ENCODE measurements at places on chromosomes 4 and X.

GRCh38 chr4:2260344-2261109 lies 1.4 kb downstream of the MXD4 start:
- DNase-seq, result no peak

GRCh38 chr4:6058531-6059374 lies 40.5 kb upstream of the C4orf50 start:
- no peak for DNase-seq

DNA sequence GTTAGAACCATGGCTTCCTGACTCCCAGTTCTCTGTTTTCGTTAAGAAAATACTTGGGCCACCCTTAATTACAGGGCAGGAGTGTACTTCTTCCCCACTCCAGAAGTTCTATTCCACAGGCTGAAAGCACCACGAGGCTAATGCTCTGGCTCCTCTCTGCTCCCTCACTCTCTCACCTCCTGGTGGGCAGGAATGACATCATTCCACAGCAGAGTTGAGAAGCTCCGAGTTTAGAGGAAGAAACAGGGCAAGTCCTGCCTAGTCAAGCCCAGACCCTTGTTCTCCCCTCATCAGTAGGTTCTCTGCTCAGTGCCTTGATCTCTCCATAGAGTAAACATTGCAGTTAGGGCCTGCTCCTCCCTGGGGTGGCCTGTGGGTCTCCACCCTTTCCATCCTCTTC lies 343.8 kb upstream of the CLNK start:
- no peak for DNase-seq

DNA sequence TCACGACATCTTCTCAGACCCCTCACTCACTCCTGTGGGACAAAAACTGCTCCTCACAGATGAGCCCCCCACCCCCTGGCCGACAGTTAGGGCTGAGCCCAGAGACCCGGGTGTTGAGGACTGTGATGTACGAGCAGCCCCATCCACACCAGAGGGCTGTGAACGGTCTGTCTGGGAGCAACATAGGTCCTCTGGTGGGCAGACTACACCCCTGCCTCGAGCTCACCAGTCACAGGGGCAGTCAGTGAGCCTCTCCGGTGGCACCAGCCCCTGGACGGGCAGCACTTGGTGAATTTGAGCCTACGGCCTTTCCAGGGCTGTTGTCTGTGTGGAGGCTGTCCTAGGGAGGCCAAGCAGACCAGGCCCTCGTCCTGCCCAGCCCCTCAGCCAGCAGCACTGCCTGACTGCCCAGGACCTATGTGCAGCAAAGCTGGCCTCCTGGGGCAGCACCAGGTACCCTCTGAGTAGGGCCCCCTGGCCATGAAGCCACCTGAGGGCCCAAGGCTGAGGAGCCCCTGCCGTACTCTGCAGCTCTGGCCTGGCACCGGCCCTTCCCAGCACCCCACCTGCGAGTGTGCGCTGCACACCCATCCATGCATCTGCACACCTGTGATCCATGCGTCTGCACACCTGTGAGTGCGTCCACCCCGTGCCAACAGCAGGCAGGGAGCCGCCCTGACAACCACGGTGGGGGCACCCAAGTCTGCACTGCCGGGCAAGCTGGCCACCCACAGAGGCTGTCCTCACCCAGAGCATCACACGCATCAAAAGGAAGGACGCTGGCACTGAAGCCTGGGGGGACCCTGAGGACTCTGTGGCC lies 111.6 kb upstream of the NKX1-1 start:
- DNase-seq, result no peak

DNA sequence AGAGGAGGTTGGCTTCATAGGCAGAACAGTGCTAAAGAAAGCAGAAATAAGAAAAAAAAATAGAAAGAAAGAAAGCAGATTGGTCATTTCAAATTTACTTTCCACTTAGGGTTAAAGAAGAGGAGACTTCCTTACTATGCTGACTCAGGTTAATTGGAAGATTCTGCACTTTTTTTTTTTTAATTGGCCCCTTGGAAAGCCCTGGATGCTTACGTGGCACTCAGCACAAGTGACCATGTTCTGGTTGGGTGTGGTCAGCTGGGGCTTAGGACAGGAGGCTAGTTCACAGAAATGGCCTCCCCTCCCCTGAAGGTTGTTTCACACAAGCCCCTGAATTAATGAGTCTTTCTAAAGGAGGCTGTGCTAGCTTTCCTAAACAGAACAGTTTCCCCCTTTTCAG lies 14.5 kb downstream of the MAGEA9B start:
- DNase-seq, result no peak

DNA sequence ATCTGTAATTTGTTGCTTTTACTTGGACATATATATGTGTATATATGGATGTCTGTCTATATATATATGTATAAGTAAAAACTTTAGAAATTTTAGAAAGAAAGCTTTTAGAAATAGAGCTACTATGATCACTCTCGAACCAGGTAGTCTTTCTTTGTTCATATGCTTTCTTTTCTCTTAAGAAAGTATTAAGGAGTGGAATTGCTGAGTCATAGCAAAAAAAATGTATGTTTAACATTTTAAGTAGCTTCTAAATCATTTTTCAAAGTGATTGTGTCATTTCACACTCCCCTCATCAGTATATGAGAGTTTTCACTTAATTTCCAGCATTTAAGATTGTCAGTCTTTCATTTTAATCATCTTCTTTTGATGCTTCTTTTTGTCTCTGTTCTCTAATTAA lies 447.9 kb upstream of the TECRL start:
- DNase-seq, result no peak

DNA sequence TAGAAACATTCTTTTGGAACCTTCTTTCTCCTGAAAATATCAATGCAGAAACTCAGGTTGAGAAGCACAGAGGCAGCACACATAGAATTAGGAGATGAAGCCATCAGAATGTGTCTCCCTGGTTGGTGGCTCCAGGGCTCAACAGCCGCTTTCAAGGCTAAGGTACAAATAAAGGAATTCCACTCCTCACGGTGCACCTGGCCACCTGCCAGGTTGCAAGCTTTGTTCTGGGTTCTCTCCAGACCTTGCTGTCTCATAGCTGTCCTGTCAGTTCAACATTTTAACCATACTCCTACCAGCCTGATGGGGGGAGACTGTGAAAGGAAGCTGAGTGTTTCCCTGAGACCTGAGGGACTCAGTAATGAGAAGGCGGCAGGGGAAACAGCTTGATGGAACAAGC lies 96.3 kb upstream of the HPF1 start:
- DNase-seq, result no peak

- DNase-seq, result peak; percentile 56
These were observed 88.8 kb downstream of the BCOR start for GRCh38 chrX:40008791-40009461.

DNA sequence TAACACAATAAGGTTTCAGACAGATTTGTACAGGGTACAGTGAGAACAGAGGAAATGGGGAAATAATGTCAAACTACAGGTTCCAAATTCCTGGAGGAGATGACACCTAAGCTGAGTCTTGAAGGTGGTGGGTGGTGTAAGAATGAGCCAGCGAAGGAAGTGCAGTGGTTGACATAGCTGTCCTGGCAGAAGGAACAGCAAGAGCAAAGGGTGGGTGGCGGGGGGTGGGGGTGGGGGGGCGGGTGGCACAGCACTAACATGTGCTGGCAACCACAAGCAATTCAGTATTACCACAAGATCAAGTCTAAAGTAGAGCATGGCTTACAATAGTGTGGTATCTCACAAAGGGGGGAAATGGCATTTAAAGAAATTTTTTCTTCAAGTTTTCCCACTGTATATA lies 13.1 kb upstream of the G3BP2 start:
- DNase-seq, result no peak

DNA sequence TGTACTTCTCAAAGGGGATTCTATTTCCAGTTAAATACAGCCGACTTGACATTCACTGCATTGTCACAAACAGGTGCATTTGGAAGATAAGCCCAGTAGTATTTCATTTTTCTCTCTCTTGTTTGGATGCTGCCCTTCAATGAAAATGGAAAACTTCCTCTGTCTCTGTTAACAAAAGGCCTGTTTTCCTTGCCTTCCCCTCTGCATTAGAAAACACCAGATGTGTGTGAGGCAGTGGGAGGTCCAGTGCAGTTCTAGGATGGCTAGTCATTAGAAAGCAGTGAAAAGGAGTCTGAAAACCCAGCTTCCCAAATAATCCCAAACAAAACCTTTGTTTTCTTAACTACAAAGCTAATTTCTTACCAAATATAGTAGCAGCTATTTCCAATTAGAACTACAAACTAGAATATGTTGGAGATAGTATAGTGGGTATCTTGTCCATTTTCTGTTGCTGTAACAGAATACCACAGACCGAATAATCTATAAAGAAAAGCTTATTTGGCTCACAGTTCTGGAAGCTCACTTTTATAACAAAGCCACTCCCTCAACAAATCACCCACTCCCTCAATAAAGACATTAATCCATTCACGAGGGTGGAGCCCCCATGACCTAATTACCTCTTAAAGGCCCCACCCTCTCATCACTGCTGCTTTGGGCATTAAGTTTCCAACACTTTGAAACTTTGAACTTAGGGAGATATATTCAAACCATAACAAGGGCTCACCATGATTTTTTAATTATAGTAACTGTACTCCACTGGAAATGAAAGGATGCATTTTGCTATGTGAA lies 452.1 kb upstream of the RPS6KA3 start:
- no peak for DNase-seq

- no peak for DNase-seq
These were observed 168.8 kb downstream of the RELL1 start for GRCh38 chr4:37517326-37517725.

DNA sequence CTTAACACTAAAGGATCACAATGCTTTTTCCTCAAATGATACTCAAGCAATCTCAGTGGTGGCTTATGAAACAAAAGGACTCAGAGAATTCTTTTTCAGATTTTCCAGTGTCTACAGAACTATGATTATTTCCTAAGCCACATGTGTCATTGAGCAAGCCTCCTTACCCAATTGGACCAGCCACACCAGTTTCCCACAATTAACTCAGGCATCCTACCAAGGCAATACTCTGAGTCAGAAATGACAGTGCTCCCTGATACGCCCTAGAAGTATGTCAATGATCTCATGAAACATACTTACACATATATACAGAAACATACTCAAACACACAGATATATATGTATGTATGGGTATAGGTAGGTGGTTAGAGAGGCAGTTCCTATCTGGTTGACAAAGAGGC lies 4.8 kb downstream of the ADAMTS3 start:
- no peak for DNase-seq

GRCh38 chr4:105989485-105990242 lies 94.4 kb downstream of the NPNT start:
- no peak for DNase-seq

DNA sequence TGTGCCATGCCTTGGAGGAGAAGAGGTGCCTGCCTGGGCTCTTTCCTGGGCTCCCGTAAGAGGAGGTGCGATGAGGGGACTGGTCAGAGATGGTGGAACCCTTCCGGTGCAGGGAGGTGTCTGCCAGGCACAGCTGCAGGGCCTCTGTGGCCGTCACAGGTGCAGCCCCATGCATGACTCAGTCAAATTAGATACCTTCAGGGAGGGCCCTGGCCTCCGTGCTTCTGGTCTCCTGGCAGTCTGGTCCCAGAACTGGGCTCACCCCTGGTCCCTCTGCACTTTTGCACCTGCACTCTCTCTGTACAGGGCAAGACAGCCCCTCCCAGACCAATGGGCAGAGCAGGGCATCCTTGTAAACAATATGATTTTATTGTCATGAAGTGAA lies 49.9 kb upstream of the LRPAP1 start:
- no peak for DNase-seq

DNA sequence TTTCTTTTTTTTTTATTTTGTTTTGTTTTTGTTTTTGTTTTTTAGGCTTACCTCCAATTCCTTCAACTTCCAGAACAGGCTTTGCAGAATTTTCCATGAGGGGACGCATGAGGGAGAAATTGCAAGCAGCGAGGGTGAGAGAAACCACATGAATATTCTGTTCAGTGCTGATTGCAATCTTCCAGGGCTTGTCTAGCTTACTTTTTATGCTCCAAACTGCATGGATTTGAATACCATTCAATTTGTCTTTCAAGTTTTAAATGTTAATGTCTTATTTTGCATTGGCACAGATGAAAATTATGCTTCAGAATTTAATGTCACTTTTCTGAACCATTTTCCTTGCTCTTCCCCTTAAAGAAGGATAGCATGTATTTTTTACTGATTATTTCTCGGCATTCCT lies 32.7 kb downstream of the CC2D2A start:
- DNase-seq, result no peak

GRCh38 chrX:117752745-117753144 lies 363.9 kb downstream of the KLHL13 start:
- no peak for DNase-seq

DNA sequence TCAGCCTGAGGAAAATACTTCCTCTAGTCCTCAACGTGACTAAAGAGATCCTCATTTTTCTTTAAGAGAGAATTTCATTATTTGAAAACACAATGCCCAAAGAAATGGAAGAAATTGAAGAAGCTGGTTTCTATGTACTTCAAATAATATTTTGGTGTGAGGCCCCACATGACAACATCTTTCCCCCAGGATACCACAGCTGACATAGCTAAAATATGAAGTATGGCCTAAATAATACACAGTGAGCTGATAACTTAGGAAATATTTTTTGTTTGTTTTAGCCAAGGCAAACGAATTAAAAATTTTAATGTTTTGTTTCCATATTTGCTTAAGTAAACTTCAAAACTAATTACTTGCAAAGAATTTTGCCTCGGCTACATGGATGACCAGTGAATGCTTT lies 149.2 kb downstream of the CBR4 start:
- no peak for DNase-seq

DNA sequence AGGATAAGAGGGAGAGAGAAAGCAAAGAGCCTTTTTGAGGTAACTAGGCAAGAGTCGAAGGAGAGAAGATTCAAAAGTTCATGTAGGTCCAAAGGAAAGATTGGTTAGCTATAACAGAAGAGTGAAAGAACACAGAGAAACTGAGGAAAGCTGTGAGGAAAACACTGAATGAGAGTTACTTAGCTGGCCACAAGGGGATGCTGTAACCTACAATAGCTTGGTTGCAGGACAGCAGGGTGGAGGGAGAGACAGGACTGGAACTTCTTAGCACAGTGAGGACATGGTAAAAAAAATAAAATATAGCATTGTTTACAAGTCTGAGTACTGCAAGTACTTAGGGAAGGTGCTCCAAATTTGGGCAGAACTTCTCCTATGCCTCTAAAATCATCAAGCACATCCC lies 48.3 kb downstream of the RAI2 start:
- DNase-seq, result no peak

GRCh38 chrX:132395645-132396044 lies 93.2 kb downstream of the MBNL3 start:
- DNase-seq, result no peak

- DNase-seq, result no peak
These were observed 60.2 kb upstream of the HS3ST1 start for GRCh38 chr4:11488657-11489452.

All from activated CD8-positive, alpha-beta memory T cell treated with anti-CD3 and anti-CD28 coated beads, Interleukin-2, amount 10 ng/mL, durations not matched to agents 7 days and 5 days (primary cell).